ENCODE measurements at places on chromosomes 3 and 15.

GRCh38 chr3:190366133-190366532 lies 21.8 kb upstream of the CLDN16 start:
- no peak for DNase-seq

DNA sequence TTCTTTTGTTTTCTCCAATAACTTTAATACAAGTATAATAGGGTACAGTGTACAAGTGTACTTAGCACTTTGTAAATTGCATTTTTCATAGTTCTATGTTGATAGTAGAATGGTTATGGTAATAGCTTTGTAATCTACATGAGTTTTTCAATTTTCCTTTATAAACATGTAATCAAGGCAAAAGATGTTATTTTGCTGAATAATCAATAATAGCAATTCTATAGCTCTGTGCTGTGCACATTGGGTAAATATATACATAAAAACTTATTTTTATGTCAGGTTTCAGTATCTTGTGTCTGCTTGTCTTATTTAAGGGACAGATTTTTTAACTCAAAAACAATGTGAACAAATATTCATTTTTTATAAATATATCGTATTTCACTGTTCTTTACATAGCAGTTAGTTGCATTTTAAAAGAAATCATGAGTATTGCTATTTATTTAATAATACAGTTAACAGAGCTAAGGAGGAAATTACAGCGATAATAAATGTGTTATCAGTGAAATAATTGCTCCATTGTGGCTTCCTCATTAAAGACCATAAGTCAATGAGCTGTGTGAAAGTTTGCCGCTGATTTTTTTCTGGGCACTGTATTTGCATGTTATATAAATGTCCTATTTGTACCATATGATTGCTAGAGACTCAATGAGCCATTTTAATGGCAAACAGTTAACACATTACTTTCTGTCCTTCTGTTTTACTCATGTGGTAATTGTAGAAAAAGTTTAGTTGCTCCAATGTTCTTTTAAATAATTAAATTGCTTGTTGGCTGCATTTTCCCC lies 214.6 kb upstream of the STAC start:
- no peak for DNase-seq

DNA sequence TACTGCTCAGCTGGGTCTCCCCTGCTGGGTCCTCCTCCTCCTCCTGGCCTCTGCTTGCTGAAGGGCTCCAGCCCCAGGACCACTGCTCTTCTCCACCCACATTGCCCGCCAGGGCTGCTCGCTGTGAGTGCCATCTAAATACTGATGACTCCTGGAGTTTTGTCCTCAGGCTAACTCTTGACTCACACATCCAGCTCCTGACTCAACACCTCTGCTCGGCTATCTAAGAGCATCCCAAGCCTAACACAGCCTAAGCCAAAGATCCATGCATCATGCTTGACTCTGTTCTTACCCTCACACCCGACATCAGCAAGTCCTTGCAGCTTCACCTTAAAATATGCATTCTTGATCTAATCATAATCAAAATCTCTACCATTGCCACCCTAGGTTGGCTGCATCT lies 260.2 kb downstream of the KLF13 start:
- DNase-seq: no peak

DNA sequence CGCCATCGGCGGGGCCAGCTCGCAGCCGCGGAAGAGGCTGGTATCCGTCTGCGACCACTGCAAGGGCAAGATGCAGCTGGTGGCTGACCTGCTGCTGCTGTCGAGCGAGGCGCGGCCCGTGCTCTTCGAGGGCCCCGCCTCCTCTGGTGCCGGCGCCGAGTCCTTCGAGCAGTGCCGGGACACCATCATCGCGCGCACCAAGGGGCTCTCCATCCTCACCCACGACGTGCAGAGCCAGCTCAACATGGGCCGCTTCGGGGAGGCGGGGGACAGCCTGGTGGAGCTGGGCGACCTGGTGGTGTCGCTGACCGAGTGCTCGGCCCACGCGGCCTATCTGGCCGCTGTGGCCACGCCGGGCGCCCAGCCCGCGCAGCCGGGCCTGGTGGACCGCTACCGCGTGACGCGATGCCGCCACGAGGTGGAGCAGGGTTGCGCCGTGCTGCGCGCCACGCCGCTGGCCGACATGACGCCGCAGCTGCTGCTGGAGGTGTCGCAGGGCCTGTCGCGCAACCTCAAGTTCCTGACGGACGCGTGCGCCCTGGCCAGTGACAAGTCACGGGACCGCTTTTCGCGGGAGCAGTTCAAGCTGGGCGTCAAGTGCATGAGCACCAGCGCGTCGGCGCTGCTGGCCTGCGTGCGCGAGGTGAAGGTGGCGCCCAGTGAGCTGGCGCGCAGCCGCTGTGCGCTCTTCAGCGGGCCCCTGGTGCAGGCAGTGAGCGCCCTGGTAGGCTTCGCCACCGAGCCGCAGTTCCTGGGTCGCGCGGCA lies 1.8 kb downstream of the TLNRD1 start:
- DNase-seq: no peak

- DNase-seq: no peak
Observed at GRCh38 chr3:127984241-127984975, 67.8 kb upstream of the SEC61A1 start.

DNA sequence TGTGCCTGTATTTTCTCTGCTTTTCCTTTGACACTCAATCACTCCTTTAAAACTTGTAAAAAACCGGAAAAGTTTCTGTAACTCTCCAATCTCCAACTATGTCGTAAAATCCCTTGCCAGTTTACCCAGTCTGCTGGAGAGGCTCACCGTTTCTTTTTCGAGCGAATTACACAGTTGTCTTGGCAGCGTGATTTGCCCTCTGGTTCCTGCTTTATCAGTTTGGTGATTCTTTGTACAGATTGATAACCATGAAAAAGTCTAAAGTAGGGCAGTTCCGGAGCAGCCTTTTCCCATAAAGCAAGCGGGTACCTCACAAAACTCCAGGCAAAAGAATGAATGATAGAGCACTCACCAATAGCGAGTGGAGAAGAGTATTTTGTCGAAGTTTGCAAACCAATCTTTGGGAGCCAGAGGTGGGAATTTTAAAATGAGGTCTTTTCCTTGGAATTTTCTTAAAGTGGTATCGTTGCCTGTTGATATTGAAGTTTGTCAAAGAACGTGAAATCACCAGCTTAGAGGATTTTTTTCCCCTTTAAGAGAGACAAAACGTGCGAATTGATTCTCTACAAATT lies at the start of gene TTC23:
Gene TTC23, minus strand, starts transcription at position 312 of the 572 bp plus-strand sequence. CDS start 20,869 bp downstream, outside the sequence.
- DNase-seq: no peak
